GDM1 (cell line): ENCODE measurements at places on chromosomes 7 and 10.
A peak's percentile ranks its signal among the peaks of the same experiment; 100 is the strongest.

DNA sequence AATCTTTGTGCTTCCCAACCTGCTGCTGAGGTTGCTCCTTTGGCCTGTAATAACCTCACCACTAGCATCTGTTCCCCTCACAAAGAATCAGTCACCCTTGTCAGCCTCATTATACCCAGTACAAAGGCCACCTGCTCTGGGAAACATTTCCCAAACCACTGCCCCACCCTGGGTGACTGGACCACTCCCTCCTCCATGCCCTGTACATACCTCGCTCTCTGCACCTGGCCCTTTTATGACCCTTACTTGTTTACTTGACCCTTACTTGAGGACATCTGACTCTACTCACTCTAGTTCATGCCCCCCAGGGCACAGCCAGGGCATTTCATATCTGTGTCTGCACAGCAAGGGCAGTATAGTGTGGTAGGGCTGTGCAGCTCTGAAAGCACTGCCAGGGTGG is 21.4 kb upstream of the AOC1 start:
- no peak for DNase-seq

DNA sequence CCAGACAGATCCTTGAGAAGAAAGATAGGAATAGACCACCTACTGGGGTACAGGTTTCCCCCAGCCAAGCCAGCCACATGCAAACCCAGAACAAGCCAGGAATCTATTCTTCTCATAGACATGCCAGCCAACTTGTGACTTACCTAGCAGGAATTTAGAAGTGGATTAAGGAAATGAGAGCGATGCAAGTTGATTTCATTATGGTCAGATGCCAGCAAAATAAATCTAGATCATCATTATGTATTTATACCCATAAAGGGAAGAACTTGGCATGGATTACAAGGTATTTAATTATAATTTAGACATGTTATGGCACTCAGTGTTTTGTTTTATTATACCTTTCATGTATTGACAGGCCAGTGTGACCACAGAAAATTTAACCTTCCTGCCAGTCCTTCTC is 32.8 kb downstream of the SLC35G1 start:
- DNase-seq = no peak

DNA sequence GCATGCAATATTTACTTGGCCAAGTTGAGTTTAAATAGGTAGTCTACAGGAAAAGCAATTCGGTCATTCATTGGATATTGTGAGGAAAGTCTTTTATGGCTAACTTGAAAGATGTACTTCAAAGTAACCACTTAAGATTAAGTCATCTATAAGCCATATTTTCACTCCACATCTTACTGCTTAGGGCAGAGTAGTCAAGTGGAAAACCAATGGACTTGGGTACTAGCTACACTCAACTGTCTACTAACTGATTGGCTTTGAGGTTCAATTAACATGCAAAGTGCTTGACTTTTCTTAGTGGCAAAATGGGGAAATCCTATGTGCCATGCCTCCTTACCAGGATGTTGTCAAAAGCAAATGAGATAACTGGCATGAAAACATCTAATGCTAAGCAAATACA is 51.0 kb downstream of the CAV1 start:
- DNase-seq = no peak

- DNase-seq = no peak
These were observed 316.8 kb upstream of the MTPN start for GRCh38 chr7:136293841-136294391.

GRCh38 chr10:114478281-114478680 is 74.0 kb upstream of the AFAP1L2 start:
- no peak for DNase-seq

DNA sequence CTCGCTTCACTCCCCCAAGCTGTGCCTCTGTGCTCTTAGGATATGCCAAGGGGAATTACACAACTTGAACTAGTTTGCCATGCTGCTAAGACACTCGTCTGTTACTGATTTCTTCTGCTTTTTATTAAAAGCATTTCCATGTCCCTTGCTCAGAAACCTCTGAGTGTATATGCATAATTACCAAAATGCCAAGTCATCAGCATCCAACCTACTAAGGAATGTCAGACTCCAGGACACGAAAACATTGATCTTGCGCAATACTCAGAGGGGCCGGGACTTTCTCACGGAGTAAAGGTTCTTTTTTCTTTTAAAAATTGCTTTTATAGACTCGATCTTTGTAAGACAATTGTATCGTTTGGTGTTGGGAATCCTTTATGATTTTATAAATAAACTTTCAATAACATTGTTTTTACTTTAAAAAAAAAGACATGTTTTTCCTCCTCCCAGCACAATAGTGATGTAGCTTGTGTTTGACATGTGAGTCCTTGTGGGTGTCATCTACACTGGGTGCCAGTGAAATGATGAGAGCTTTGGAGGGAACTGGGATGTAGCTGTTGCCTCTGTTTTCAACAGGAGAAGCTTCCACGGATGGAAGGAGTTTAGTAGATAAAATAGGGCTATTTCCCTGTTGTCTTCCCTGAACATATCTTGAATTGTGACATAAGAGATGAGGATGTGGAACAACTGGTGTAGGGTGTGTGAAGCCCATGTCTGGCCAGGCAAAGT is 43.6 kb downstream of the CNNM1 start:
- no peak for DNase-seq

GRCh38 chr10:49387071-49387470 is 8.8 kb downstream of the DRGX start:
- no peak for DNase-seq

DNA sequence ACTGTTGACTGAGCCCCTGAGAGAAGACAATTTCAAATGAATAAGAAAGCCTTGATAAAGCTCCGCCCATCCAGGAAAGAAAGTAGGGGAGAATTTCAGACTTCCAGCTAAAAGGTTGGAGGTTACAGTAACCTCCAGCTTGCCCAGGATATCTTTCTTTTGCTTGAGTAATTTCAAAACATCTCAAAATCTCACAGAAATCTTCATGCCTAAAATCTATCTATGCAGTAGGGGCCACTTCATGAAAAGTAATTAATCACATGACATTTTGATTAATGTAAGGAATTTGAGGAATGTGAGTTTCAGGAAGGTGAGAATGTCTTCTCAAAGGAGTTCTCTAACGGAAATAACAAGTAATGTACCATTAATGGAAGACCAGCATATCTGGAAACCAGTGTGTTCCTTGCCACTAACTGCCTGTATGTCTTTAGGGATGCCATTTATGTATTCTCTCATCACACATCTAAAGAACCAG is 24.2 kb downstream of the TRIL start:
- no peak for DNase-seq

GRCh38 chr10:121597504-121598262 is 561 bp downstream of the FGFR2 start:
- DNase-seq = no peak

DNA sequence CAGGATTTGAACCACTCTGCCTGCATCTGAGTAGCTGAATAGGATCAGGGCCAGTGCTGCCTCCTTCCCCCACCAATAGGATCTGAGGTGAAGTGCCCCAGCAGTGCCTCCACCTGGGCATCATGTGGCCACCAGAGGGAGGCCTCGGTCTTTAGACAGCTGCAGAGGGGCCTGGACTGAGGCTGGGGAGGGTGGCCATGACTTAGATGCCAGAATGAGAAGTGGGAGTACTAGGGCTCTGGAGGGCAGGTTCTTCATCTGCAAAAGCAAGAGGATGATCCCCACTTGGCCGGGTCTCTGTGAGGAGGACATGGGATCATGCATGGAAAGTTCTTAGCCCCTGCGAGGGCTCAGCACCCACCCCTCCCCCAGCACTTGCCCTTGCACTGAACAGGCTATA is 56.9 kb downstream of the NEUROG3 start:
- peak; percentile 18 for DNase-seq

DNA sequence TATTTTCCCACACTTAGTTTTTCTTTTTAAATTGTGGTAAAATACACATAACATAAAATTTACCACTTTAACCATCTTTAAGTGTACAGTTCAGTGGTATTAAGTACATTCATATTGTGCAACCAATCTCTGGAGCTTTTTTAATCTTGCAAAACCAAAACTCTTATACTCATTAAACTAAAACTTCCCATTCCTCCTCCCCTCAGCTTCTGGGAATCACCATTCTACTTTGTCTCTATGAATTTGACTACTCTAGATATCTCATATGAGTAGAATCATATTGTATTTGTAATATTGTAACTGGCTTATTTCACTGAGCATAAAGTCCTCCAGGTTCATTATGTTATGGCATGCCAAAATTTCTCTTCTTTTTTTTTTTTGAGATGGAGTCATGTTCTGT is 86.4 kb upstream of the JAZF1 start:
- no peak for DNase-seq

DNA sequence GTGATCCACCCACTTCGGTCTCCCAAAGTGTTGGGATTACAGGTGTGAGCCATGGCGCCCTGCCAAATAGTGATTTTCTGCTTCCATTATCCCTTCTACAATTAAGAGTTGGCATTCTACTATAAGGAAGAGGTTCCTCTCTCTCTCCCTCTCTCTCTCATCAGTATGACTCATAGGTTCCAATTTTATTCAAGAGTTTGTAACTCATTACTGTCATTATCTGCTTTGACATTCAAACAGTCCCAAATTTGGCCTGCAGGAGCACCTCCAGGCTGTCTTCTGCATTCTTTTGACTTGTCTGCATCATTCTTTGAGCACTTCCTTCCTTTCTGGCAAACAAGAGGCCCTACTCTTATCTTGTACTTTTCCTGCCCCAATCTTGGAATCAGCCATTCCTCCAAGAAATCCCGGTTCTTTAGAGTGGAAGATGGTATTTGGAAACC is 33.2 kb upstream of the CALU start:
- no peak for DNase-seq

DNA sequence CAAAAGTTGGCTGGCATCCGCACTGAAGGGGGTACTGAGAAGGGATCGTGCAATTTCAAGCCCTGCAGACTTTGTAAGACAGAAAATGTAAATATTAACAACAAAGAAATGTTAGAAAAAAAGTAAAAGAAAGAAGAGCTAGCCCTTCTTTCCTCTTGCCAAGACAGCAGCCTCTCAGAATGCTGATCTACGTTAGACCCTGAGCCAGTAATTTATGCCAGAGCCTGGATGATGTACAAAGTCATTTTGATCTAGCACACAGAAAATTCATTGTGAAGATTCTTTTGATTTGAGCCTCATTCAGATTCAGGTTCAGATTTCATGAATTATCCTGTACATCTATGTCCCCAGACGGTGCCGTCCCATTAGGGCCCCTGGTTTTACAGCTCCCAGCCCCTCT is 105.2 kb downstream of the PRKCQ start:
- DNase-seq = no peak

GRCh38 chr7:152419473-152420429 is 16.1 kb downstream of the KMT2C start:
- no peak for DNase-seq

DNA sequence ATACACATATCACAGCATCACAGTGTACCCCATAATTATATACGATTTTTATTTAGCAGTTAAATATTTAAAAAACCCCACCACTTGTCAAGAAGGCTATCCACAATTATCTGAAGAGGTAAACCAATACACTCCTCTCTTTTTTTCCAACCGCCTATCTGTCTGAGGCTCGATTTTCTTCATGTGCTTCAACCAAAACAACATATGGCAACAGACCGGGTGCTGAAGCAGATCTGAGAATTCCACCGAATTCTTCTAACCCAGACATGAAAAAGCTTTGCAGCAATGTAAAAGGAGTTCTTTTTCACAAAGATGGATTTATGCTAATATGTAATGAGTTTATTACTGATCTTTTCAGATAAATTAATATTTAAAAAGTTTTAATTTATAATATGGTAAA is 132.4 kb upstream of the RHEB start:
- no peak for DNase-seq

DNA sequence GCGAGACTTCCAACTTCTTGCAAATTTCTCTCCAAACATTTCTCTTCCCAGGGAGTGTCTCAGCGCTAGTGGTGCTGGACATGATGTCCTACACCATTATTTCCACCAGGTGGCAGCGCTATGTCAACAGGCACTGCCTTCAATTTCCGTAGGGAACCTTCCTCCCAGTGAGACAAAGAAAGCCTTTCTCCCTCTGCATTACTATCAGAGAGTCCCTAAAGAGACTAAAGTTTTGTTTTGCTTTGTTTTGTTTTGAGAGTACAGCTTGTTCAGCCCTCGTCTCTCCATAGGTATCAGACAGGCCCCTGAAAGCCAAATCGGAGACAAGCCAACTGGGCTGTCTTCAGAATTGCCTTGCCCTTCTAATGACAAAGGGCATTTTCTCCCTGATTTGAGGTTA is 44.2 kb upstream of the GGCT start:
- peak; percentile 13 for DNase-seq

DNA sequence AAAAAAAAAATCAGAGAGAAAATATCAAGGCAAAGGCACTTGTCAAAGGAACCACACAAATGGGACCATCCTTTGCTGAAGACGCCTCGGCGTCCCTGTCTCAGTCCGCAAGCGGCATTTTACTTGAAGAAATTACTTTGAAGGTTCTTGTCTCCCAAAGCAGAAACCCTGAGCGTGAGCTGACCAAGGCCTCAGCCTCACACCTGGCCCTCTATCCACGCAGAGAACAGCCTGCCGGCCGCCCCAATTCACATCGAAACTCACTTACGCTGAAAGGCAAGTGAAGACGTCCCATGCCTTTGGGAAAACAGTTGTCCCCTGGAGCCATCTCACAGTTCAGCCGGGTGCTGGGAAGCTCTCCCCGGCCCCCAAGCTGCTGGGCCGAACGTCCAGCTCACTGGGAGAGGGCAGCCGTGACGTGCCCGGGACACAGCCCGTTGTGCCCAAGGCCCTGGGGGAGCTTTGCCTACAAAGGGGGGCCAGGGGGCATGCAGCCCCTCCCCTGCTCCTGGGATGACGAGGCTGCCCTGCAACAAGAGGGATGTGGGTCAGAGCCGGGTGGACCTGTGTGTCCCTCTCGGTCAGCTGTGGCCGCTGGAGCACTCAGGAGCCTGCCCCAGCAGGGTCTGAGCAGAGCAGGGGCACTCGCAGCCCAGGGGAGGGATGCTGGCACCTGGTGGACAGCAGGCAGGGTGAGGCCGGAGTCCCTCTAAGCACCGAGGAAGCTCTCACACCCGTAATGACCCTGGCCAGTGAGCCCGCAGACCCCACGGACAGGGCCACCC is 49.6 kb upstream of the PDGFA start:
- no peak for DNase-seq

- DNase-seq = no peak
These were observed 32.0 kb downstream of the WAC start for GRCh38 chr10:28564905-28565304.
